ENCODE measurements at places on chromosomes 4 and X.
A peak's percentile ranks its signal among the peaks of the same experiment; 100 is the strongest.

GRCh38 chr4:3207531-3208037, 41.4 kb upstream of the MSANTD1 start:
- peak; percentile 14 for DNase-seq

DNA sequence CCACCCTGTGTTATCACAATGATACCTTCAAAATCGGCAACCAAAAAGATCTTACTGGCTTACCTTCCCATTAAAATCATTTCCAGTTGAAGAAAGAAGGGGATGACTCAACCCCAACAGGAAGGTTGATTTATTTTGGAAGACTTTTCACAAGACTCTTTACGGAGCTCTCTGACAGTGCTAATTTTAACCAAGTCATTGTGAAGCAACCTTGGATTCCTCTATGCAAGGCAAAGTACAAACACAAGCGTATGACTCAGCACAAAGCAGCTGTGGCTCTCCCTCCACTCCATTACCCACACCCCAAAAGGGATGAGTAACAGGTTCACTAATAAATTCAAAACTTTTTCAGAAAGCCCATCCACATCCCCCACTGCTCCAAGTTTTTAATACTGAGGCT, 213.8 kb upstream of the FGF13 start:
- peak; percentile 87 for DNase-seq

- DNase-seq = no peak
Observed at GRCh38 chr4:101008503-101008902, 338.8 kb downstream of the PPP3CA start.

GRCh38 chrX:153557618-153558355, 40.3 kb downstream of the ATP2B3 start:
- DNase-seq = peak; percentile 33

DNA sequence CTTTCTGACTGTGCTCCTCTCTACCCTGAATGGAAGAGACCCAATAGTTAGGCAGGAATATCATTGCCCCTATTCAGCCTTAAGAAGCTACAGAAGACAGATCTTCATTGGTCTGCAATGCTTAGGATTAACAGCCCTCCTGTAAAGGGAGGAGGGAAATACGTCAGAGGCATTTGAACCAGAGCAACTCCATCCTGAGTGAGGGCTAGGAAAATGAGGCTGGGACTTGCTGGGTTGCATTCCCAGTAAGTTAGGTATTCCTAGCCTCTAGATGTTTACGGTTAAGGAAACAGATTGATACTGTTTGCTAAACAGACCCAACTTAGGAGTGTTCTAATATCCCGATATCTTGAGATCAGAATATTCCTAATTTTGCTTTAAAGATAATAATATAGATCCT, 63.5 kb downstream of the PCDH18 start:
- DNase-seq = no peak
